ENCODE measurements at places on chromosomes 16 and 17.

- DNase-seq: peak; percentile 95
Measured at GRCh38 chr16:1782408-1783264, at the start of the genes NUBP2 and SPSB3. TSS of gene NUBP2 (plus strand) at chr16:1782960. CDS start at chr16:1783021, 61 bp downstream. TSS of gene SPSB3 (minus strand) at chr16:1782571. CDS start at chr16:1781483, 1,088 bp downstream.

- no peak for DNase-seq
Measured at GRCh38 chr16:11966173-11966572, 1.2 kb downstream of the TNFRSF17 start.

- no peak for DNase-seq
Measured at GRCh38 chr17:70169709-70170597, 621 bp downstream of the KCNJ2 start.

GRCh38 chr16:17548825-17549224 is 78.1 kb upstream of the XYLT1 start:
- no peak for DNase-seq

DNA sequence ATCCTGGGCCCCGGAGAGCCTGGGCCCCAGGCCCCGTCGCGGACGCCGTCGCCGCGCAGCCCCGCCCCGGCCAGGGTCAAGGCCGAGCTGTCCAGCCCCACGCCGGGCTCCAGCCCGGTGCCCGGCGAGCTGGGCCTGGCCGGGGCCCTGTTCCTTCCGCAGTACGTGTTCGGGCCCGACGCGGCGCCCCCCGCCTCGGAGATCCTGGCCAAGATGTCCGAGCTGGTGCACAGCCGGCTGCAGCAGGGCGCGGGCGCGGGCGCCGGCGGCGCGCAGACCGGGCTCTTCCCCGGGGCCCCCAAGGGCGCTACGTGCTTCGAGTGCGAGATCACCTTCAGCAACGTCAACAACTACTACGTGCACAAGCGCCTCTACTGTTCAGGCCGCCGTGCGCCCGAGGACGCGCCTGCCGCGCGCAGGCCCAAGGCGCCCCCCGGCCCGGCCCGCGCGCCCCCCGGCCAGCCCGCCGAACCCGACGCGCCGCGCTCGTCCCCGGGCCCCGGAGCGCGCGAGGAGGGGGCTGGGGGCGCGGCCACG is 36.8 kb upstream of the ZC3H18 start:
- no peak for DNase-seq

DNA sequence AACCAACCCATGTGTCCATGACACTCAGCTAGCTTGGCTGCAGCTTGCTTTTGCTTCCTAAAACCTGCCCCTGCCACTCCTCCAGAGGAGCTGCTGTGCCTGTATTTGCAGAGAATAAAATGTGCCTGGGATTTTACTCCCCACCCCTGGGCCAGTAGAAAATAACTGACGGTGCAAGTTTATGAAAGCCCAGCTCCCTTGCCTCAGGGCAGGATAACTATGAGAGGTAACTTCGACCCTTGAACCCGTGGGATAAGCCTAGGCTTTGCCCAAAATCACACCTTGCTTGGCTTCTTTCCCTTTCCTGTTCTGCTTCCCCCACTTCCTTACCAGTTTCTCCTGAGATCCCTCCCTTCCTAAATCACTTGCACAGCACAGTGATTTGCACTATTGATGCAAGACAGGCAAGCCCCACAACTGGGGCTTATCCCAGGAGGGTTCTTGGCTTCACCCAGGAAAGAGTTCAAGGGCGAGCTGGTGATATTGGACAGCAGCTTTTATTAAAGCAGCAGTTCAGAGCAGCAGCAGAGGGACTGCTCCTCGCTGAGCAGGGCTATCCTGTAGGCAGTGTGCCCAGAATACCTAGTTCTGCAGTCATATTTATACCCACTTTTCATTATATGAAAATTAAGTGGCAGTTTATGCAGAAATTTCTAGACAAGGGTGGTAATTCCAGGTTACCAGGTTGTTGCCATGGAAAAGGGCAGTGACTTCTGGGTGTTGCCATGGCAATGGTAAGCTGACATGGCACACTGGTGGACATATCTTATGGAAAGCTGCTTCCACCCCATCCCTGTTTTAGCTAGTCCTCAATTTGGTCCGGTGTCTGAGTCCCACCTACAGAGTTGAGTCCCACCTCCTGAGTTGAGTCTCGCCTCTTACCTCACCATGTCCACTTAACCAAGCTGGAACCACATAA is 6.3 kb upstream of the ERCC4 start:
- DNase-seq: no peak

All from stimulated activated CD8-positive, alpha-beta memory T cell treated with anti-CD3 and anti-CD28 coated beads, Interleukin-2, amount 100 ng/mL, for 1 hour (primary cell).